CD4-positive, alpha-beta T cell treated with Interleukin-2 at 100 ng/mL for 4 hours (primary cell): ENCODE measurements at places on chromosomes 3 and 15.

DNA sequence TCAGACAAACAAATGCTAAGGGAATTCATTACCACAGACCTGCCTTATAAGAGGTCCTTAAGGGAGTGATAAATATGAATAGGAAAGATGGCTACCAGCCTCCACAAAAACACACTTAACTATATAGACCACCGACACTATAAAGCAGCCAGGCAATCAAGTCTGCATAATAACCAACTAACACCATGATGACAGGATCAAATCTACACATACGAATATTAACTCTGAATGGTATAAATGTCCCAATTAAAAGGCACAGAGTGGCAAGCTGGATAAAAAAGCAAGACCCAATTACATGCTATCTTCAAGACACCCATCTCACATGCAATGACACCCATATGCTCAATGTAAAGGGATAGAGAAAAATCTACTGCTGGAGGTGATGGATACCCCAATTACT is 221.1 kb downstream of the SCAPER start:
- no peak for DNase-seq

DNA sequence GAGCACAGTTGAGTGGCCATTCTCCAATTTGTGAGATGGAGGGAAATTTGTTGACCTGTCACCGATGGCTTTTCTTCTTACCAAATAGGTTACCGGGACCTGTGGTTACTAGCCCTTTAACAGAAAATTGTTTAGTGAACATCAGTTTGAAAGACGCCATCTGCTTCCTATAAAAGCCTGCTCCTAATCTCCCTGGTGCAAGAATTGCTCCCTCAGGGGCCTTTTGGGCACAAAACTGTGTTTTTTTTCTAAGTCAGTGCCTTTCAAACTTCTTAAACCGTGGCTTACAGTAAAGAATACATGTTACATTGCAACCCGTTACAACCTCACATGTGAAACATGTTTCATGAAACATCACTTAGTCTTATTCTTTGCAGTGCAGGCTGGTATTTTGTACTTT is 15.0 kb downstream of the CACNA2D3 start:
- DNase-seq = no peak

GRCh38 chr3:88013592-88013991 is 45.2 kb downstream of the CGGBP1 start:
- no peak for DNase-seq

DNA sequence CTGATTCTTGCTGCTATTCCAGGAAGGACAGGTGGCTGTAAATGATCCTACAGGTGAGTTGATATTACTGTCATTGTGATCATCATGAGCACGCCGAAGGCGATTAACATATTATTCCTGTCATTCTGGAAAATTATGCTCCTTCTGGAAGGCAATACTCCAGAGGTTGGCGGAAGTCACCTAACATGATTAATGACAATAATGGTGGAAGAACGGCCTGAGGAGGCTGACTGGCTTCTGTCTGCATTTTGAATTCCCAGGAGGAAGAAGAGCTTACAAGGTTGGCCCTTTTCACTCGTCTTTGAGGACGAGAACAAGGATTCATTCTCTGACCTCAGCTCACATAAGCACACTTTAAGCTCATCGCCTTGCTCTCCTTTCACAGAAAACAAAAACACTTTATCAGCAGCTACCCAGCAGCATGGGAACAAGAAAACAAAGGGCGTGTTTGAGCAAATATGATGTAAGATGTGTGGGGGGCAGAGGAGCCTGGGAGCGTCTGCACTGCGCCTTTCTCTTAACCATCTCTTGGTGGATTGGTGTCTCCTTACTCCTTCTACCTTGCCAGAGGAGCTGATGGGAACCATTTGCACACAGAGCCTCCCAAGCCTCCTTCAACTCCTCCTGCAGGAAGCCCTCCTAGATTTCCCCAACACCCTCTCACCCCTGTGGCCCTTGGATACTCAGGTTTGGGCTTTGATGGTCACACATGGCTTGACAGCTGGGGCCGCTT is 23.0 kb downstream of the ACSBG1 start:
- DNase-seq = no peak

GRCh38 chr3:192887047-192887446 is 30.6 kb downstream of the MB21D2 start:
- no peak for DNase-seq

DNA sequence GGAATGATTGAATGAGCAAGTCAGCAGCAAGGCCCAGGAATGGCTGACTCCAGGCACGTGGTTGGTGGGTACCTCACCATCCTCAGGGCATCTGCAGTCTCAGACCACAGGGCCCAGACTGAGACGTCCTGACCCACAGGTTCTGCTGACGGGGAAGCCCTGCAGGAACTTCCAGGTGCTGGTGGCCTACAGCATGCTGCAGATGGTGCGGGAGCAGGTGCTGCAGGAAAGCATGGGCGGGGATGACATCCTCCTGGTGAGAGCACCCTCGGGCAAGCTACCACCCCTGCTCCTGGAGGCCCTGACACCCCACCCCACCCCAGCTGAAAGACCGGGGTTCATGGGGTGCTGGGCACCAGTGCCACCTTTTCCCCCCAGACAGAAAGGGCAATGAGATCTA is 14.1 kb downstream of the TBC1D21 start:
- DNase-seq = no peak

DNA sequence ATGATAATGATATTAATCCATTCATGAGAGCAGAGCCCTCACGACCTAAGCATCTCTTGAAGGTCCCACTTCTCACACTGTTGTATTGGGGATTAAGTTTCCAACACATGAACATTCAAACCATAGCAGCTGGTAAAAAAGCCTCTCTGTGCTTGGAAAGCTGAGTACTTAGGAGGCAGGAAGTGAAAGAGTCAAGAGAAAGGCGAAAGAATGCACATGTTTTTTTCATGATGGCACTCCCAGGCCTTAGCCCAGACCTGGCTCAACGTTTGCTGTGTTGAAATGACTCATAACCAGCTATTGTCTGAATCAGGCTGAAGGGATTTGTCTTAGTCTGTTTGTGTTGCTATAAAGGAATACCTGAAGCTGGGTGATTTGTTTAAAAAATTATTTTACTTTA is 84.4 kb upstream of the RGMA start:
- DNase-seq = no peak

DNA sequence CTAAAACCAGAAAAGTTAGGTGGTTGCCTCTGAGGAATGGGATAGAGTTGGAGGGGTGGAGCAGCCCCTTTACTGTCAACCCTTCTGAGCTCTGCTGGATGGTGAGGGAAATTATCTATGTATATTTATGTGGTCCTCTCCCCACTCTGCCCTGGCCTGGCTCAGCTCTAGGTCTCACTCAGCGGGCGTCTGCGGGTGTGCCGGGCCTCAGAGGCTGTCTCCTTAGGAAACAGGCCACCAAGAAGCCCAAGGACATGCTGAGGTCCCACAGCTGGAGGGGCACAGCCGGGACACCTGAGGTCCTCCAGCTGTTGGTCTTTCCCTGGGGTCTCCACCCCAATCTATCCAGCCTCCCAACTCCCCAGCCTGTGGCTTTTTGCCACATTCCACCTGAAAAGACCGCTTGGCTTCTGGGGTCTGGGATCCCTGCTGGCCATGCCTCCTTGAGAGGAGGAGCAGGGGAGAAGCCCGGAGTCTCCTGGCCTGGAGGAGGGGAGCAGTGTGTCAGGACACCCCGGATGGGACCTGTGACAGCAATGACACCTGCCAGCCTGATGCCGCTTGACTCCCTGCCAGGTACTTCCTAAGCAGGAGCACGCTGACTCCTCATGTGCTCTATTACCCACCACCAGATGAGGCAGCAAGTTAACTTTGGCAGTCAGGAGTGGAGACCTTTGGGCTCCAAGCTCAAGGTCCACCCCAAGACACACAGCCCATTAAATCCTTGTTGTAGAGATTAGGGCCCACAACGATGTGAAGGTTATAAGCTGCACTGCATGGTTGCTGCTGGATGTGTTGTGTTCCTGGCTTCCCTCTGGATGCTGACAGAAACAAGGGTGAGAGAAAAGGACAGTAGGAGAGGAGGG is at the start of gene SLC28A1:
TSS of gene SLC28A1 (plus strand) at position 747 of the 866 bp plus-strand sequence. CDS start 3,099 bp downstream, outside the sequence.
- no peak for DNase-seq

GRCh38 chr3:99246010-99246654 is 344.6 kb upstream of the DCBLD2 start:
- no peak for DNase-seq

- DNase-seq = no peak
Measured at GRCh38 chr3:170714122-170714521, 128.2 kb upstream of the SLC7A14 start.

DNA sequence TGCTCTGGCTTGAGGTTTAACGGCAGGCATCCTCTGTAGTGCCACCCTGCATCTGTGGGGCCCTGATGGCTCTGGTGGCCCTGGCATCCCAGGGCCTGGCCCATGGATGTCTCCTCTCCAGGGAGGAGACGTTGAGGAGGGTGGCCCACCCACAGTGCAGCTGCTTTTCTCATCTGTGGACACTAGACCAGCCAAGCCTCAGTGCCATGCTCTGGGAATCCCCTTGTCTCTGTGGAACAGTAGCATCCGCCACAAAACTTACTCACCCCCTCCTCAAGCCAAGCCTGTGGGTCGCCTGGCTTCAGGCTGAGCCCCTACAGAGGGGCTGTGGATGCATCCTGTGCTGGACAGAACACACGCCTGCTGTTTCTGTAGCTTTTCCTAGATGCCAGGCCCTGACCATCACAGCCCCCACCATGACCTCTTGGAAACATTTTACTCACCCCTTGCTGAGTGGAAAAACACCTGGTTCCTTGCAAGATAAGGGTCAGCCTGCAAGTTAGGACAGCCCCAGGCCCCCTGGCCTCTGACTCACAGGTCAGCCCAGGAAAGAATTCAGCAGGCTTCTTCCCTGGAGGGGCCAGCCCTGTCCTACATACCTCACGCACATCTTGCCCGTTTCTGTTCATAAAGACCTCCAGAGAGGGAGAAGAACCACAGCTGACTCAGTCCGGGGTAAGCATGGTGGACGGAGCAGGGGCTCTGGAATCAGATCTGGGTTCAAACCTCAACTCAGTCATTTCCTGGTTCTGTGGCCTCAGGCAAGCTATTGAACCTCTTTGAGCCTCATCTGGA is 19.0 kb downstream of the PAK6 start:
- DNase-seq = no peak

- DNase-seq = no peak
Measured at GRCh38 chr3:108755686-108756085, 1.5 kb downstream of the RETNLB start.

- no peak for DNase-seq
Measured at GRCh38 chr15:50163719-50164410, 18.1 kb upstream of the SLC27A2 start.

- no peak for DNase-seq
Measured at GRCh38 chr15:42206406-42206805, 1.7 kb downstream of the VPS39 start.

DNA sequence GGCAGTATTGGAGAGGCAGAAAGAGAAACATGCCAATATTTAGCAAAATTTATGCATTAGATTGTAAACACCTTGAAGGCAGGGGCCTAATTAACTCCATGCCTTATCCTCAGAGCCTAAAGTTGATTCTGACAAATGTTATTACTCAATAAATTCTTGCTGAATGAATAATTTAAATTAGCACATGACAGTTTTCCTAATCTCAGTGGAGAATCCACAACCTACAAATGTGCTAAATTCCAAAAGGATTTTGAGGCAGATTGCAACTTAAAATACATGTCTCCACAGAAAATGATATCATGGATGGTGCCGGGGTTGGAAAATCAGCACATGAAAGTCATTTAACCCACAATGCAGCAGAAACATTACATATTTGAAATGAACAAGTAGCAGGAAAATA is 41.1 kb upstream of the NANOGP8 start:
- no peak for DNase-seq

DNA sequence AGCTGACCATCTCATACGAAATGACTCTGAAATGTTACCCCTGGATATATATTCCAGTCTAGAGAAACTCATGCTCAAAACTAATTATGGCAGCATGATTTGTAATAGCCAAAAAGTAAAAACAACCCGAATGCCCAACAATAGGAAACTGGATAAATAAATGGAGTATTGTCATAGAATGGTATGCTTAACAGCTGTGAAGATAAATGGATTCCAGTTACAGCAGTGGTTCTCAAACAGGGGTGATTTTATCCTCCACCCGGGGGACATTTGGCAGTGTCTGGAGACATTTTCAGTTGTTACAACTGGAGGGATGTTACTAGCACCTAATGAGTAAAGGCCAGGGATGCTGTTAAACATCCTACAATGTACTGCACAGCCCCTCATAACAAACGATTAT is 52.3 kb upstream of the PIAS1 start:
- DNase-seq = no peak

GRCh38 chr3:71109241-71109976 is 474.1 kb downstream of the FOXP1 start:
- DNase-seq = no peak
